ENCODE measurements at places on chromosomes 3 and 15.

DNA sequence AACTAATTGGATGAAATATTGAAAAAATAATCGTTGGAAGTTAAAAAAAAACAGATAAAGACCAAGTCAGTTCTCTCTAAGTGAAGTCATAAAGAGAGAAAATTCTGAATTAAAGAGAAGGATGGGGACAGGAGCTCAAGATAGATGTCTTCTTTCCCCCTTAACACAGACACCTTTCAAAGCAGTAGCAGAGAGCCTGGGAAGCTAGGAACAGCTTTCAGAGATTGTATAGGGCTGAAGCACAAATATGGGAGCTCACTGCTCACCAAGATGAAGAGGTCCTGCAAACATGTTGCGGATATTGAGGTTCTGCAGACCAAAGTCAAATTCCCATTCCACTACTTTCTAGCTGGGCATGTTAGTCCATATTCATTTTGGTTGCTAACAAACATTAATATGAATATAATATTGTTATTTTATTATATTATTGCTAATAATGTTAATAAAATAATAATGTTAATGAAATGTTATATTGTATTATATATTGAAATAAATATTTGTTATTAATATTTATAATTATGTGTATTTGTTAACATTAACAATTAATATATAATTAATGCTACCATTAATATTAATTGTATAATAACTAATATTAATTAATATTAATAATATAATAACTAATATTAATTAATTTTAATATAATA, 319.1 kb downstream of the OXSM start:
- no peak for DNase-seq

- DNase-seq: no peak
These were observed 180.4 kb downstream of the FNDC3B start for GRCh38 chr3:172219750-172220149.

DNA sequence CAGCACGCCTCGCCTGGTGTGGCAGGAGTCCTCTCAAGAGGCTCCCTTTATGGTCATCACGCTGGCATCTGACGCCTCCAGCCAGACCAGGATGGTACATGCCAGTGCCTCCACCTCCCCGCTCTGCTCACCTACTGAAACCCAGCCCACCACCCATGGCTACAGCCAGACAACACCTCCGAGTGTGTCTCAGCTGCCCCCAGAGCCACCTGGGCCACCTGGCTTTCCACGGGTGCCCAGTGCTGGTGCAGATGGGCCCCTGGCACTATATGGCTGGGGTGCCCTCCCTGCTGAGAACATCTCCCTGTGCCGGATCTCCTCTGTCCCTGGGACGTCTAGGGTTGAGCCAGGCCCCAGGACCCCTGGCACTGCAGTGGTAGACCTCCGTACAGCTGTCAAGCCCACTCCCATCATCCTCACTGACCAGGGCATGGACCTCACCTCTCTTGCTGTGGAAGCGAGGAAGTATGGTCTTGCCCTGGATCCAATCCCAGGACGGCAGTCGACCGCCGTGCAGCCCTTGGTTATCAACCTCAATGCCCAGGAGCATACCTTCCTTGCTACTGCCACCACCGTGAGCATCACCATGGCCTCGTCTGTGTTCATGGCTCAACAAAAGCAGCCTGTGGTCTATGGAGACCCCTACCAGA, 19.9 kb upstream of the APEH start:
- no peak for DNase-seq

DNA sequence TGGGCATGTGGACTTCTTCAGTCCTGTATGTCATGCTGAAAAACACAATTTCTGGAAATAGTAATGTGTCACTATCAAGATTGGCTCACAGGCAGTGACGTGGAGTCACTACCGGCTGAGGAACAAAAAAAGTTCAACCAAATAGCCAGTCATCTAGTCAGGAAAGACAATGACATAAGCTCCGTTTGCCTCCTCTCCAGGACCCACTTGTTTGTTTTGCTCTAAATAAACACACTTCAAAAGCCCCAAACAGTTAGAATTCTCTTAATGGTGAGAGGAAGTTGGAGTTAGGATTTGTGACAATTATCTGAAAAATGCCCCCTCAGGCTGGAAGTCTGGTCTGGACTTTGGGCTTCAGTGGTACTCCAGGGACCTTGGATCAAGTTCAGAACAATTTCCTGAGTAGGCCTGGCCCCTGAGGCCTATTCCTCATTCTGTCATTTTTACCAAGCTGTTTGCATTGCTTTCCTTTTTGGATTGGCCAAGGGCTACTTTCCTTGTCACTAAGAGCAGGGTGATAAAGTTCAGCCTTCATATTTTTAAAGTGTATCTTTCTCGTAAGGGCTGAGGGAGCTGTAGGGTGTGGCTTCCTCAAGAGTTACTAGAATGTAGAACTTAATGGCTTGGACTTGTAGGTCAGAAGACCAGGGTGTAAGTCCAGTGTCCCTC, 98.9 kb downstream of the EOMES start:
- no peak for DNase-seq

- no peak for DNase-seq
These were observed 128.4 kb upstream of the ZBED2 start for GRCh38 chr3:111723293-111724215.

- no peak for DNase-seq
These were observed 8.0 kb upstream of the LTF start for GRCh38 chr3:46472736-46473135.

GRCh38 chr15:89621547-89621946, 33.7 kb downstream of the KIF7 start:
- no peak for DNase-seq

DNA sequence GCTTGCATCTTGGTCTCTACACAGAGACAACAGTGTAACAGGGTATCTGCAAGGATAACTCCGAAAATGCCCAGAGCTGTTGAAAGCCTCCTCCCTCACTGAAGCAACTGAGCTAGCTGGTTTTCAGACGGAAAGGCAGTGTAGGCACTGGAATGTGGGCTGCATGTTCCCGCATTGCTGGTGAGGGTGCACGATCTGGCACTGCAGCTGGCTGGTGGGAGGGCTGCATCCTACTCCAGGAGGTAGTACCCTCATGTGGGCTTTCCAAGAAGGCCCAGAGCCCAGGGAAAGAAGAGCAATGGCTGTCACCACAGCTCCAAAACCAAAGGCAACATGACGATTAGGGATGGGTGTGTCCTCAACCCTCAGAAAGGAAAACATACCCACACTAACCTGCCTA, 28.7 kb upstream of the RPS17 start:
- DNase-seq: no peak

DNA sequence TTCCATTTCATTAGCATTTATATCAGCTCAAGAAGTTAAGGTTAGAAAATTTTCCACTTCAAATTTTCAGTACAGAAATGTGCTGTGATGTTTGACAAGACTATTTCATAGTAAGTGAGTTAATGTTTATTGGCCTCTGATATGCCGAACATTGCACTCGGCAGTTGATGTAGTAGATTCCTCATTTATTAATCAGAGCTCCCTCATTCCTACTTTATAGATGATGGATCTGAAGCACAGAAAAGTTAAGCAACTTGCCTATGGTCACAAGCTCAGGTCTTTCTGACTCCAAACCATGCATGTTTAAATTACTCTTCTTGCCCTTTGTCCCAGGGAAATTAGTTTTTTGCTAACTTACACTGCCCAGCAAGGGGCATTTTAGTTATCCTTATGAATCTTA, 92.0 kb downstream of the ATG7 start:
- DNase-seq: no peak

GRCh38 chr3:178665747-178666146, 129.5 kb downstream of the KCNMB2 start:
- DNase-seq: no peak

GRCh38 chr15:66293419-66294156, at the start of gene DIS3L:
Gene DIS3L, plus strand, starts transcription at chr15:66293568. Its CDS starts 29 bp downstream, at chr15:66293597.
- DNase-seq: peak; percentile 54

GRCh38 chr15:73295630-73296286, 73.0 kb downstream of the HCN4 start:
- DNase-seq: no peak

DNA sequence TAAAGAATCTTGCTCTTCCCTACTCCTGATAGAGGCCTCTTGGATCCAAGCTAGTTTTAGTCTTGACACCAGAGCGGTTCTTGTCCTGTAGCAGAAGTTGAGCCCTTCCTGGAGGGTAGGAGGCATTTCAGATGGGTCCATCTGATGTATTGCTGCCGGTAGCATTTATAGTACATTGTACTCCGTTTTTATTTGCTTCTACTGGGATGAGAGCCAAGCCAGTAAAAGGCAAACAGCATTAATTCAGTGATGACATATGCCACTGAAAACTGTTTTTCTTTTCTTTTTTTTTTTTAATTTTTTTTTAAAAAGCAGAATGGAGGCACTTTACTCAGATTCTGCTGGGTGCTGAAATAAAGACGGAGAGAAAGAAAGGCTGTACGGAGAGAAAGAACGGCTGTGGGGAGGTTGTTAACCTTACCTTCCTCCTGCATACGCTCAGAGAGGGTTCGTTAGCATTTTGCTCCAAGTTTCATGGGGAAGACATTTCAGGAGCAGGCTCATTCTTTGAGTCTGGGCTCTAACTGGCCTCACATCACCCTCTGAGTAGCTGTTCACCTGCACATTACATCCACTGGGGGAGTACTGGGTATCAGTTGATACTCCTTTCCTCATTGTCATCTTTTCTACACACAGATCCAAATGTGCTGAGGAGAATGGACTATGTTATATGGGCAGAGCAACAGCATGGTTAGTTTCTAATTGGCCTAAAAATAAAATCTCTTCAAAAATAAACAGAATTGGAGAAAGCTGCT, 161.5 kb downstream of the FEZF2 start:
- DNase-seq: no peak

DNA sequence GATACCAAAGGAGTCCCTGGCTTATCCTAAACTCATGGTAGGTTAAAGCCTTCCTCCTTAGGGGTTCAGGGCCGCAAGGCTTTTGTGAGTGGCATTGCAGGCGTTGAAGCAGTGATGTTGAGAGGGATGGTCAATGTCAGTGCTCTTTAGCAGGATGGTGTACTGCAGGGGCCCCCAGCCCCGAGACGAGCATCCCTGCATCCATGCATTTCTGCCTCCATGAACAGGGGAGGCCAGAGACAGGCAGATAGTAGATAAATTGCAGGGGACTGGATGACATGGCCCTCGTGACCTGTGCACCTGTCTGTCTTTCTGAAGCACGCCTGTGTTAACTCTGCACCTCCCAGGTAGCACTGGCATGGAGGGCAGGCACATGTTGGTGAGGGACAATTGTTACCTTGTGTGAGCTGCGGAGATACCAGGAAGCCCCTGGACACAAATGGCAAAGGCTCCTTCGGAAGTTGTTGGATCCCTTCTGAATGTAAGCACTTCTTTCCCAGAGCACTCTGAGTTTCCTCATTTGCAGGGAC, 133.5 kb downstream of the SNRPN start:
- DNase-seq: no peak

DNA sequence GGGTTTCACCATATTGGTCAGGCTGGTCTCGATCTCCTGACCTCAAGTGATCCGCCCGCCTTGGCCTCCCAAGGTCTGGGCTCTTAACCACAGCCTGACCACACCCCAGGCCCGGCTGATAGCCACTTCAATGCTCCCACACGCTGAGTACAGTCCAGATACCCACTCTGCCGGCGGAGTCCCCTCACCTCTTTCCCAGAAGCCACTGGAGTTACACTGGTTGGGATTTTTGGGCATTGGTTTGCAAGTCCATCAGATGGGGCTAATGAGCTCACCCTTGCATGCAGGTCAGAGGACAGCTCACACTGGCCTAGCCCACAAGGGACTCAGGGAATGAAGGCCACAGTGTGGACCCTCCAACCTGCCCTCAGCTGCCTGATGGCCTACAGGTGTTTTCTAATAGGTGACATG, 60.1 kb downstream of the IQSEC1 start:
- no peak for DNase-seq

GRCh38 chr15:100200287-100200880, 141.4 kb downstream of the ADAMTS17 start:
- no peak for DNase-seq

DNA sequence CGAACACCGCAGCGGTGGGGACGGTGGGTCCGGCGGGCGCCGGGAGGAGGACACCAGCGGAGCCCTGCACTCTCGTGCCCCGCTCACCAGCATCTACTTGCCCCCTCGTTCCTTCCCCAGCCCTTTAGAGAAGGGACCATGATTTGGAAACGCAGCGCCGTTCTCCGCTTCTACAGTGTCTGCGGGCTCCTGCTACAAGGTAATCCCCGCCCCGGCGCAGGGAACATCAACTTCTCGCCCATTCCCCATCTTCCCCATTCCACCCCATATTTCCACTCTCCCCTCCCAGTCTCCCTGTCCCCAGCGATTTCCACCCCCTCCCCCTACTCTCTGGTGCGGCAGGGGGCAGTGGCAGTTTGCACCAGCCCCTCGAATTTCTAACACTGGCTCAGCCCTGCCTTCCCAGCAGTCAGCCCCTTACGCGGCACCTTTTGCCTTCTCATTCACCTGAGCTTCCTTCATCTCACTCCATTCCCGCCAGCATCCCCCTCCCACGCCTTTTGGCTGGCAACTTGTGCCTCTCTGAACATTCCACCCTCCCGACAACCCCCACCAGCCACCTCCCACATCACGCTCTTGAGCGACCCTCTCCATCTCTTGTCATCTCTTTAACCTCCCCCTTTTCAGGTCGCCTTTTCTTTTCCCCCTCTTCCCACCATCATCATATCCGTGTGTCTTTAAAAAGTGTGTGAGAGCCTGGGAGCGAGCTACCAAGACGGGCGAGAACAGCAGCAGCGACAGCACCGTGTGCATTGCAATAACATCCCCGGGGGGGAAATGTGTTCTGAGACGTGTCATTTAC, 882 bp downstream of the CADM2 start:
- no peak for DNase-seq

GRCh38 chr3:189652042-189652441, 20.9 kb downstream of the TP63 start:
- no peak for DNase-seq

DNA sequence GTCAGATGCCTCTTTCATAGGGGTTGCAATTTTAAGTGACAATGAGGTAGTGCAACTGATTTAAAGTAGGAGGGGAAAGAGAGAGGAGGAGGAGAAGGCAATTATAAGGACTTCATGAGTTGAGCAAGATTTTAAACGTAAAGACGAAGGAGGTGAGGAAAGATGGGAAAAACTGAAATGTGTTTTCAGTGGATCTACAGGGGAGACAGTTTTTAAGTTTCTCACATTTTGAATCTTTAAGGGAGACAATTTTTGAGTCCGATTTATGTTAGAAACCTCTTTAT, 68.7 kb upstream of the LIMD1 start:
- DNase-seq: no peak

- DNase-seq: no peak
These were observed 740 bp upstream of the OXSR1 start for GRCh38 chr3:38164643-38164951.

DNA sequence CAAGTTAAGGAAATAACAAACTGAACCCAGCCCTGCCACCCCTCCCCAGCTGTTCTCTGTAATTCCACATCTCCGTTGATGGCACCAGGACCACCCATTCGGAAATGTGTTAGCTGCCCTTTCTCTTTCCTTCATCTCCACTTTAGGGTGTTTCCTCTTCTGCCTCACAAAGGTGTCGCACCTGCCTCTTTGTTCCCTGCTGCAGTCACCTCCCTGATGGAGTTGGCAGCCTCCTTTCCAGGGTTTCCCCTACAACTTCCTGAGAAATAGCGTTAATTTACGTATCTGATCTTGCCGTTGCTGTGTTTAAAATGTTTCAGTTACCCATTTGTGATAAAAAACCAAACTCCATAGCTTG, 57.3 kb downstream of the GPR171 start:
- DNase-seq: no peak

- no peak for DNase-seq
These were observed 875.1 kb downstream of the NSUN3 start for GRCh38 chr3:94937980-94938379.
